HT1080 (cell line): ENCODE measurements at places on chromosomes 6 and 20. TPM values are rescaled to one million over a fixed set of nuclear protein-coding genes. Genes with fewer than 3 reads are reported as not detected.

DNA sequence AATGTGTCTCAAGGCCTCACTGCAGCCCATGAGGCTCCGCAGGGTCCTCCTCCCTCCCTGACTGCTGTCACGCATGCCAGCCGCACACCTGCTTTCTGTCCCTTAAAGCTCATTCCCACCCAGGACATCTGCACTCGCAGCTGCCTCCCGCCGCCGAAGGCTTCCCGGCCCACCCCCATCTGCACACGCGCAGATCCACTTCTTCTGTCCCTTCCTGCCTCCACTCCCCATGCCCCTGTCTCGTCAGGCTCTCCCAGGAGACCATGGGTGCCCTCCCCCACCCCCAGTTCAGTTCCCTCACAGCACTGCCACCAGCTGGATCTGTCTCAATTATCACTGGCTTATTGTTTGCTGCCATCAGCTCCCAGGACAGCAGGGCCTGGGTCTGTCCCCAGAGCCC, 63.0 kb downstream of the RIPOR3 start:
- DNase-seq: no peak

- peak; percentile 58 for DNase-seq
These were observed 13.7 kb downstream of the NEDD9 start for GRCh38 chr6:11218538-11219399.

- peak; percentile 37 for DNase-seq
These were observed 58.1 kb downstream of the NUS1 start for GRCh38 chr6:117733341-117733740.

- DNase-seq: peak; percentile 8
These were observed 123.3 kb downstream of the INSM1 start for GRCh38 chr20:20491110-20491783.

DNA sequence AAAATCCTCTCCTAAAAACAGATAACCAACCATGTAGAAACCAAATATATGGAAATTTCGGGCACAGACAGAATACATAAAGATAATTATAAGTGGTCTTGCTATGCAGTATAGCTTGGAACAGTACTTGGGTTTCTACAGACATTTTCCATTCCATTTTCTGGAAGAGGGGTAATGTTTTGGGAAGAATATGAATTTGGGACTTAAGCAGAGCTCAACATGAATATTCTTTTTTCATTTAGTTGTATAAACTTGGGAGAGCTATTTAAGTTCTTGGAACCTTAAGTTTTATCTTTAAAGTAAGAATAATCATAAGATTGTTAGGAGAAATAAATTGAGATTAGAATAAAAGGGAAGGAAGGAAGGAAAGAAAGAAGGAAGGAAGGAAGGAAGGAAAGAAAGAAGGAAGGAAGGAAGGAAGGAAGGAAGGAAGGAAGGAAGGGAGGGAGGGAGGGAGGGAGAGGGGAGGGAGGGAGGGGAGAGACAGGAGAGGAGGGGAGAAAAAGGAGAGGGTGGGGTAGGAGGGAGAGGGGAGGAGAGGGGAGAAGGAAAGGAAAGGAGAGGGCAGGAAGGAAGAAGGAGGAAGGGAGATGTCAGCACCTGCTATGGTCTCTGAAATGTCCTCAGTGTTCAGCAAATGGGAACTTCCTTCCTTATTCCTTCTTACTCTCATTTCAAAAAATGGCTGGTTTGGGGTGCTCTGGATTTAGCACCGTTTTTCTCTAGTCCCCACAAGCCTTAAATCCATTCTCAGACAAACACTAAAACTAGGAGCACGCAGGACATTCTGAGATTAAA, 248.3 kb downstream of the LY86 start:
- no peak for DNase-seq

GRCh38 chr6:131062241-131063027, 611 bp downstream of the EPB41L2 start:
- DNase-seq: peak; percentile 23

- DNase-seq: no peak
These were observed 10.9 kb upstream of the ATRN start for GRCh38 chr20:3459881-3460307.

- no peak for DNase-seq
These were observed 217.1 kb downstream of the PRL start for GRCh38 chr6:22079783-22080182.

Gene PDYN
- total RNA-seq: not detected in 2 replicates

Gene ACSS1
- total RNA-seq: 0.07 and 0.08 TPM in 2 replicates
